Frontal cortex (tissue), 4 donors: ENCODE measurements at places on chromosomes 2 and 18.
A peak's percentile ranks its signal among the peaks of the same experiment; 100 is the strongest.

- no peak for DNase-seq
Measured at GRCh38 chr18:27847412-27847811, 329.5 kb downstream of the CDH2 start.

DNA sequence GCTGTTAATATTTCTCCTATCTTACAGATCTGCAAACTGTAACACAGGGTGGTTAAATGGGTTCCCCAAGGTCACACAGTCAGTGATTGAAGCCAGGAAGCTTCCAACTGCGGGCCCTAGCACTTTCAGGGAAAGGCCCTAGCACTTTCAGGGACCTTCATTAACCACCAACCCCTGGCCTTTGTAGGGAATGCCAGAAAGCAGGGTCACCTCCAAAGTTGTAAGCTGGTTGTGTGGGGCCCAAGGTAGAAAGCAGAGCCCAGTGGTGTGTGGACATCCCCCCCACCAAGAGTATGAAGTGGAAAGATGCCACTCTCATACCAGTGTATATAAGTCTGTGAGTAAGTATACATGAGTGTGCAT is 4.4 kb downstream of the DLX2 start:
- DNase-seq: no peak

DNA sequence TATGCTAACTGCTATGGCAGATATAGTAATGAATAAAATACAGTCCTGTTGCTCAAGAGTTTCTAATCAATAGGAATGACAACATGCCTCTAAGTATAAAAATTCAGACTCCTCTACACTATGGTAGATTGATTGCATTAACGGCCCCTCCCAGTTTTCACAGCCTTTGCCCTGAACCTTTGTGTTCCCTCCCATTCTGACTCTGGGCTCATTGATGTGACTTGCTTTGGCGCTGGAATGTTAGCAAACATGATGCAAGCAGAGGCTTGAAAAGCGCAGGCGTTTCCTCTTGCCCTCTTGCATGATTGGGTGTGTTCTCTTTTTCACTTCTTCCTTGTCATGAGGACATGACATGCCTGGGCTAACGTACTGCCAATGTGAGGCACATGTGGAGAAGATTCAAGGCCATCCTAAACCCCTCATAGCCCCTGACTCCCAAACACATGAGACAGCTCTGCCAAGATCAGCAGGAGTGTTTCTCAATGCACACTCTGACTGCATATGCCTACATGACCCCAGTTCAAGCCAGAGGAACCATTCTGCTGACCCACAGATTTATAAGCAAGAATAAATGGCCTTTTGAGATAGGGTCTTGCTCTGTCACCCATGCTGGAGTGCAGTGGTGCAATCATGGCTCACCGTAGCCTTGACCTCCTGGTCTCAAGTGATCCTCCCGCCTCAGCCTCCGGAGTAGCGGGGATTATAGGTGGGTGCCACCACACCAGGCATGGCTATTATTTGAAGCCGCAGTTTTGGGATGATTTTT is 49.7 kb upstream of the CD28 start:
- DNase-seq: no peak

DNA sequence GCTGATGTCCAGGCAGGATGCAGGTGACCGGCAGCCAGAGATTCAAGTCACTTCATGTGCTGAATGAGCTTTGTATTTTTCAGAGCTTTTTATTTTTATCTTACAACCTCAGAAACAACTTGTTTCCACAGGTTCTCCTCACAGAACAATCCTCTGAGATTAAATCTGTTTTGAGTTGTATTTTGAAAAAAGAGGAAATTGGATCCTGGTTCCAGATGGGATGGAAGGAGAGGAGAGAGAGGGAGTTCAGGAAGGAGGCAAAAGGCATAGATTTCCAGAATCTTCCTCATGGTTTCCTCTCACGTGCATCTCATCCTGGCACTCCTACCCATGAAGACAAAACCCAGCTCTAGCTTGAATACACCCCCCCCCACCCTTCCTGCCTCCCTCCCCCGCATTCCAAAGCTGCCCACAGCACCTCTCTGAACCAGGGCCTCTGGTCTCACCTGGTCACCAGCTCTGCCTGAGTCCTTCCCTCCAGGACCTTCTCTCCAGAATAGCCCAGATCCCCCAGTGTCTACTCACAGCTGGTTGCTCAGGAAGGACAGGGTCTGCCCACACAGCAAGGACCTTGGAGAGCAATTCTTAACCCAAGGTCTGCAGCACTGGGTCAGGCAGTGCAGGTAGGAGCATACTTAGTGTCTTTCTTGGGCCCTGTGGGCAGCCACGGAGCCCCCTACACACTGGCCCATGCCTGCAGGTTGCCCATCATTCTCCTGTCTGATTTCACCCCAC is 104.7 kb downstream of the ZFP36L2 start:
- DNase-seq: no peak

DNA sequence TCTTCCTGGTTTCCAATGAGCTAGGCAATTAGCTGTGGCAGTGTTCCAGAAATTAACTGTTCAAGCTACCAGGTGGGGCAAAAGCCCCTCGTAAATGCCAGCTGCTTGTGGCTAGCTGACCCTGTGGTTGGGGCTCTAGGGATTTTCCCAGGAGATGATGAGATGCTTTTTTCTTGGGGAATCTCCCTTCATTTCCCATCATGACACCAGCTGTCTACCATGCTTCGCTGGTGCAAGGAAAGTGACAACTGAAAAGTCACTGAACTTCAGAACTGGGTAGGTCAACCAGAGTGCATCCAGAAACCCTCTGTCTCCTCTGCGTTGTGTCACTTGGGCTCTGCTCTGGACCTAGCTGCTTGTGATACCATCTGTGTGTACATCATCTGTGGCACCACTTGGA is 386.5 kb upstream of the DCC start:
- no peak for DNase-seq

DNA sequence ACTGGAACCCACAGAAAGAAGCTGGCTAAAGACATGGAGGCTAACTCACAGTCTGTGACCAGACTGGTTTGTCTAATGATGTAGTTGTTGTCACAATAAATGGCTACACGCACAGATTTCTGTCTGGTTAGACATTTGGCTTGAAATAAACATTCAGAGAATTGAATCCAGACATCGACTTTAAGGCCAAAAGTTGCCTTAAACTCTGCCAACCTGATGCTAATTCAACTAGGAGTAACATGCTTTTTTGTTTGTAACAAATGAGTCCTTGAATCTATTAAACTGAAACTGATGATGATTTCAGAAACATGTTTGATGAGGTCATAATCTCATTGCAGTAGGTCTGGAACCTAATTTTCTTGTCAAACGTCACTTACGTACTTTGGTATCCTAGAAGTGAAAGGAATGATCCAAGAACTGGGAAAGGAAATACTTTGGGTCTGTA is 123.8 kb downstream of the ERBB4 start:
- DNase-seq: no peak

- DNase-seq: no peak
Measured at GRCh38 chr2:230797515-230798495, 66.9 kb upstream of the ITM2C start.

DNA sequence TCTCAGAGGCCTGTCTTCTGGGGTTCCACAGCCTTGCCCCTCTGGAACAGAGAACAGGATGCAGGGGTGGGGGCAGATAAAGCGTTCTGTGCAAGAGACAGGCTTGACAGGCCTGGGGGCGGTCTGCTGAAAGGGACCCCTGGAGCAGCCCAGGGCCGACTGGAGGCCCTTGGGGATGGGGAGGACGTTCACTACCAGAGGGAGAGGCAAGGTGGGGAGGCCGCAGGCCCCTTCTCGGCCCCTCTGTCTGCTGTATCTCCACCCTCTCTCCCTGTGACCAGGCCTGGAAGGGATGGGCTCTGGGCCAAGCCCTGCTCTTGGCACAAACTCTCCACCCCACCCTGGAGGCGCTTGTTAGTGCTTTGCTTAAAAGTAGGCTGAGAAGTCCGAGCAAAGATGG is 27.3 kb upstream of the INHBB start:
- peak; percentile 48 for DNase-seq

DNA sequence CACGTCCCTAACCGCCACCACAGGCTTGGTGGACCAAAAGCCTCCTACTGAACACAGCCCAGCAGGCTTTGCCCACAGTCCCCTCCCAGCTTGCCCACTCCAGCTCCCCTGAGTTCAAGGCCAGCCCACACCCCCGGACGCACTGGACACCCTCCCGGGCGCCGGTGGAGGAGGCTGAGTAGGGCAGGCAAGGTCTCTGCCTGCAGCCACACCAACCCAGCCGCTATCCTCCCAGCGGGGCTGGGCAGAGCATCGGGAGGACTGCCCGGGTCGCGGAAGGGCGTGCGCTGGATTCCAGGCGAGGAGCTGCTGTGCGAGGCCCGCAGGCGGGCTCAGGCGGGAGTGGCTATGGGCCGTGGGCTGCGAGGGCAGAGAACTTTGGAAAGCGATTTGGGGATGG is 49.5 kb downstream of the PLEKHB2 start:
- DNase-seq: no peak
